ENCODE measurements at places on chromosomes 12 and 14.

- no peak for DNase-seq
Measured at GRCh38 chr12:99009654-99010296, 364.7 kb downstream of the APAF1 start.

GRCh38 chr12:109651596-109651995 is 62.0 kb upstream of the FAM222A start:
- no peak for DNase-seq

DNA sequence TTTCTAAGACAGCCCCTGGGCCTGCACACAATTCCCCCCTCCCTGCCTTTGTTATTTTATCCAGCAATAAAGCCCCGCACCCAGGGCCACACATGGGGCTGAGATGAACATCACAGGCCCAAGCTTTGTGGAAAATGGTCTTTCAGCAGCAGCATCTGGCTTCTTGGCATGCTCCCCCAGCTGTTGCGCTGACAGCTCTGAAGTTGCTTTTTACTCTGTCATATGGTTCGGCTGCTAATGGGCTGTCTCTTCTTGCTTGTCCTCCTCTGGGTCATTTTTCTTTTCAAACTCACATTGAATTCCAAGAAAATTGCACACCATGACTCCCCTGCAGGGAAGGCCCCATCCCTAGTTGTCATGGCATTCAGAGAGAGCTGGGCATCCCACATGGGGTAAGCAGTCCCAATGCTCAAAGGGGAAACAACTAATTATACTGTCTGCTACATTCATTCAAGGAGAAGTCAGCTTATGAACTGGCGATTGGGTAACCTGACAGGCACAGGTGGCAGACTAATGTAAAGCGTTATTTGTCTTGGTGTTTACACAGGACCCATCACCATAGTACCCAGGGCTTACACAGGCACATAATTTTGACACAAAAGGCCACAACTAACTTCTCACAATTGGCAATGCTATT is 74.0 kb upstream of the CDKN3 start:
- DNase-seq, result no peak

DNA sequence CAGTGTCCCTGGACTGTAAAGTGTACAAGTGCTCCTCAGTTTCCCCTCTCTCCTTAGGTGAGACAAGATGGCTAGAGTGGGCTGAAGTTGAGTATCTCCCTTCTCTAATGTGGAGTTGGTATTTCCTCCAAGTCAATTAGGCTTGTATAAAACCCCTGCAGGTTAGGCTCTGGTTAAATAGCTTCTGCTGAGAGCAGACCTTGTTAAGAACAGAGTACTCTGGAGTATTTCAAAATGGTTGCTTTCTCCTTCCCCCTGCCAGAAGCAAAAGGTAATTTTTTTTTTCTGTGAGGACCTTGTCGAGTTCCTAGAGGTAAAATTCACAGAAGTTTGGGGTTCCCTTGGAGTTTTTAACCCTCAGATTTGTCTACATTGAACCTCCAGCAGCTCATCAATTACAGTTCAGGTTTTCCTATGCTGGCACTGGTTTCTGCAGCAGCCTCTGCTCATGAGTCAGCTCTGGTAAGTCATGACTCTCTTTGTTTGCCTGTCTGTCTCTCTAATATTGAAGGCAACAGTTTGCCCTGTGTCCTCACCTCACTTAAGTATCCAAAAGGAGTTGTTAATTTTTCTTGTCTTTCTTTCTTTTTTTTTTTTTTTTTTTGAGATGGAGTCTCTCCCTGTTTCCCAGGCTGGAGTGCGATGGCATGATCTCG is 27.8 kb upstream of the GLIPR1 start:
- no peak for DNase-seq

- no peak for DNase-seq
Measured at GRCh38 chr14:105059925-105060565, 5.2 kb downstream of the GPR132 start.

DNA sequence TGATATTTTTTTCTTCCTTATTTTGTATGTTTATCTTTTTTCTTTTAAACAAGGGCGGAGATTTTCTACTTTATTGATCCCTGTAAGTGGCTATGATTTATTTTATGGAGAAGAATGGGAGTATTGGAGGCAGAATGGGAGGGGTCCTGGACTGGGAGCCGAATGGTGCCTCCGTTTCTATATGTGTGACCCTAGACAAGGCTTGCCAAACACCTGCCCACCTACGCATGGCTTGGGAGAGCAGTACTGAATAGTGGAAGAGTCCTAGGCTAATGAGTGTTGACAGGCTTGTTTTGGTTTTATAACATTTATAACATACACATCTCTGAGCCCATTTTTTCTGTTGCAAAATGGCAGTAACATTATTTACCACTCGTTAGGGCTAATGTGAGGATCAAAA is 29.0 kb downstream of the STK38L start:
- no peak for DNase-seq

DNA sequence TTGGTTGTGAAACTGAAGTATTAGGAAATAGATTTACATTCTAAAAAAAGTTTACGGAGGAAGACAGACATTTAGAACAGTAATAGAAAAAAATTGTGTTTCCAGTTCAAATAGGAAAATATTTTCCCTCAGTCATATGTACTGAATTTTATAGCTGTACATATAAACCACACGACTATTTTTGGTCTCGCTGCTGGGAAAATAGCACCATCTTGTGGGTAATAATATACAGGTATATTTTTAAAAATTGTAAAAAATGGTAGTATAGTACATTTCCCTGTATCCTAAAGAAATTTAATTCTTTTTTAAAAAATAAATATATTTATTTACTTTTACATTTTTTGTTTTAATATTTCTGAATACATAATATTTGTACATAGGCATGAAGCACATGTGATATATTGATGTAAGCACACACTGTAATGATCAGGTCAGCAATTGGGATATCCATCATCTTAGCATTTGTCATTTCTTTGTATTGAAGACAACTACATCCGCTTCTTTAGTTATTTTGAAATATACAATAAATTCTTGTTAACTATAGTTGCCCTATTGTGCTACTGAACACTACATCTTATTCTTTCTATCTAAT is 168.6 kb downstream of the ALX1 start:
- DNase-seq, result no peak

DNA sequence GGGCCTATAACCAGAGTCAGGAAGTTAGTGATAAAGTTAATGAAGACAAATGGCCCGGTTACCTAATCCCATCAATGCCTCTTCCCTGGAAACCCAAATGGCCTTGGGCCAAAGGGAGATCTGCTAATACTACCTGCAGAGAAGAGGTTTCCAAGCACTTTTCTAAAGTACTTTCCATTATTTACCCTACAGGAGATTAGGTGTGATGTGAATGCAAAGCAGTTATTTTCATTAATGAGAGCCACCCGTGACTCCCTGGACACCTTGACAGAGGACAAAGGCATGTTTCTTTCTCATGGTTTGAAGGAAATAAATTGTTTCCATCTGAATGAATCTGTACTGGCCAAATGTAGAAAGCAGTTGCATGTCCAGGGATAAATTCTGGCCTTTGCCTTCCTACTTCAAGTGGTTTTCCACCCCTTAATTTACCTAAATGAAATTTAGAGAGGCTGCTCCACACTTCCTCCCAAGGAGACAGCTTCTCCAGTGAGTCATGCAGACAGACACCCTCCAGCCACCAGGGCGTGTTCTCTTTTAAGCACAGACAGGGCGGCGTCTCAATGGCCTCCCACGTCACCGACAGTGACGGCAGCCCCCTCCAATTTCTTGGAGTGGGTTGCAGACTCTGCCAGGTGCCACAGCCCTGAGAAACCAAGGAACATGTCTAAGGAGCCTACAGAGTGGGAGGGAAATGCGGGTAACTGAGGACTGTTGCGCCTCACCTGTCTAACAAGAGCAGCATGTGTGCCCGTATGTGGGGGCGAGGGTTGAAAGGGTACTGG is 43.9 kb upstream of the GNPNAT1 start:
- DNase-seq, result no peak

- no peak for DNase-seq
Measured at GRCh38 chr14:58765843-58766242, 128.1 kb downstream of the DACT1 start.

- no peak for DNase-seq
Measured at GRCh38 chr12:116860263-116860662, 21.0 kb downstream of the HRK start.

DNA sequence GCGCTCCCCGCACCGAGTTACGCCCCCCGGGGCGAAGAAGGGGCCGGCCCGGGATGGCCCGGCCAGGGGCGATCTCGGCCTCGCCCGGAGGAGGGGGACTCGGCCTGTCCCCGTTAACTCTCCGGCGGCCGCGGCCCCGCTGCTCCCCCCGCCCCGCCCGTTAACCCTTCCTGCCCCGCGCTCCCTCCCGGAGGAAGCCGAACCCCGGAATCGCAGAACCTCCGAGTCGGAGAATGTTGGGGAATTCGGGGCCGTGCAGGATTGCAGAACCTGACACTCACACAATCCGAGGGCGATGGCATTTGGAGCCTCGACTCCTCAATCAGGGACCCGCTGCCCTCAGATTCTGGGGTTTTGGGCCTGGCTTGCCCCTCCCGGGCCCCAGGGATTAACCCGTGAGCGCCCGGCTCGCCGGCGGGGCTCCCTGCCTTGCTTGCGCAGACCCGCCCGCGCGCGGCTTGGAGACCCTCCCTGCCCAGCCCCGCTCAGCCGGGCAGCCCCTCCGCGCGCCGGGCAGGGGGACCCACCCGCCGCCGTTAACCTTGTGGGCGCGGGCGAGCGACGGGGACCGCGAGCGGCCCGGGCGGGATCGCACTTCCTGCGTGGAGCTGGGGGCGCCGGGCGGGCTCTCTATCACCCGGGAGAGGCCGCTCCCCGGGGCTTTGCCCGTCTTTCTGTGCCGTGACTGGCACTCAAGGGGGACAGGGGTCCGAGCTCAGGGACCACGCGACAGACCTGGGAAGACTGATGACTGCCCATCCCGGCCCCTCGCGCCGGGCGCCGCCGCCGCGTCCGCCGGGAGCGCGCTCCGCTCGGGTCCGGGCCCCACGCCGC is 18.8 kb downstream of the BEGAIN start:
- DNase-seq, result no peak

DNA sequence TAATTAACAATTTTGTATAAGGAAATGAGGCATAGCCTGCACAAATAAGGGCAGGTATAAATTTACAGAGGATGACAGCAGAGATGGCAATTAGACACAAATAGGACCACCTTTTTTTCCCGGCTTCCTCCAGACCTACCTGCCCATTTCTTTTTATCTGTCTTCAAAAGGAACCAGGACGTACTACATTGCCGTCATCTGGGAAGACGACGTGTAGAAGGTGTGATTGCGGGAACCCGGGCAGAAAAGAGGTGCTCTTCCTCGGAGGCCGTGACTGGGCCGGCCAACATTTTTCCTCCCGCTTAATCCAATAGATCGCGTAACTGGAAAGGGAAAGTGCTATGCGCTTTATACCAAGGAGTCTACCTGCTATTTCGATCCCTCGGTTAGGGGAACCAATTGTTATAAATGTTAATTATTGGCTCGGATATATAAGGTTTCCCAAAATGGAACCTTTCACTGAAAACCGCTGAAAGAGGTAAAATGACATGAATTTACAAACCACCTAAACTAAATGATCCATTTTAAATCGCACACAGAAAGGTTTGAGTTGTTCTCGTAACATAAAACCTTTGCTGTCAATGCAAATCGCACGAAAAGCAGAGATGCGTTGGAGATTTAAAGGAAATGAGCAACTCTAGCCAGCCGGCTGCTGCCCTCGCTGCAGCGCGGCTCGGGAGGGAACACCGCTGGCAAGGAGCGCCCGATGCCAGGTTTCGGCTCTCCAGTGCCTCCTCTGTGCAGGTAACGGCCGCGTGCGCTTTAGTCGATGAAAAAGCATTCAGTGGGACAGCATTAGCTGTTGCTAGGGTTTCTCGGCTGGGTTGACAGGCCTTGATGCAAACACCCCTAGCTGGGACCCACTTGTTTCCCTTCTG is 2.8 kb upstream of the SIX1 start:
- no peak for DNase-seq

DNA sequence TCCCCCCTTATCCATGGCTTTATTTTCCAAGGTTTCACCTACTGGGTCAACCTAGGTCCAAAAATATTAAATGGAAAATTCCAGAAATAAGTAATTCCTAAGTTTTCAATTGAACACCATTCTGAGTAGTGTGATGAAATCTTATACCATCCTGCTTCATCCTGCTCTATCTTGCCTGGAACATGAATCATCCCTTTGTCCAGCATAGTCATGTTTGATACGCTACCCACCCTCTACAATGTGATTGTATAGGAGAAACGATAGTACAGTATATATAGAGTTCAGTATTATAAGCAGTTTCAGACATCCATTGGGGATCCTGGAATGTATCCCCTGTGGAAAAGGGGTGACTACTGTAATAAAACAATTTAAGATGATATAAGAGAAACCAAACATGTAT is 62.2 kb downstream of the IFNG start:
- DNase-seq, result no peak

GRCh38 chr14:65287264-65288131 is 125.0 kb upstream of the FUT8 start:
- no peak for DNase-seq
